Pancreas (tissue), 10 donors: ENCODE measurements at places on chromosomes 4 and X. TPM values are rescaled to one million over a fixed set of nuclear protein-coding genes. Genes with fewer than 3 reads are reported as not detected.
A peak's percentile ranks its signal among the peaks of the same experiment; 100 is the strongest.

Gene JCHAIN
- polyA plus RNA-seq, result 0.38 TPM

Gene PDCL2
- polyA plus RNA-seq, result not detected

Gene GLUD2
- polyA plus RNA-seq, result 0.73 TPM

Gene GABRG1
- polyA plus RNA-seq, result under 0.01 TPM

Gene CXCL3
- 2.2 TPM for polyA plus RNA-seq

Gene P2RY8
- 0.38 TPM for polyA plus RNA-seq

Gene DDX53
- not detected for polyA plus RNA-seq

Gene DUSP21
- polyA plus RNA-seq, result not detected

DNA sequence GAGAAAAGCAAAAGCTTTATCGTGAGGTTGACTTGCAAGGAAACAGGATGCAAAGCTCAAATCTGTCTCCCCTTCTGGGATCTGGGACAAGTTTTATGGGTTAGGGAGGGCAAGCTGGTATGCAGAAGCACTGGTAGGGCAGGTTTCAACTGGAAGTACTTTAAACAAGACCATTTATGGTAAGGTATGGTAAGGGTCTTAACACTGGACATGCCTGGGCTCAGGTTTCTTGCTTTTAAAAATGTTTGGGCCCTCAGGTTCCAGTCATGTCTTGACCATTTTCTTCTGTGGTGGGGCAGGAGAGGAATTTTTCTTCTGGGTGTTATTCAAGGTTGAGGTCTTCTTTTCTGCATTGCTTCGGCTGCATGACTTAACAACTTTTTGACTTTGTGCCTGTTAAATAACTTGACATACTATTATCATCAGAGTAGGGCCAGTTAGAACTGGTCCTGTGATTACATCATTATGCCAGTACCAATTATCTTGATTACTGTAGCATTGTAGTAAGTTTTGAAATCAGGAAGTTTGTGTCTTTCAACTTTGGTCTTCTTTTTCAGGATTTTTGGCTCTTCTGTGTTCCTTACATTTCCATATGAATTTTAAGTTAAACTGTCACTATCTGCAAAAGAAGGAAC lies 33.7 kb downstream of the CD38 start:
- no peak for DNase-seq

GRCh38 chrX:121036137-121036536 lies 11.3 kb upstream of the GLUD2 start:
- no peak for DNase-seq

DNA sequence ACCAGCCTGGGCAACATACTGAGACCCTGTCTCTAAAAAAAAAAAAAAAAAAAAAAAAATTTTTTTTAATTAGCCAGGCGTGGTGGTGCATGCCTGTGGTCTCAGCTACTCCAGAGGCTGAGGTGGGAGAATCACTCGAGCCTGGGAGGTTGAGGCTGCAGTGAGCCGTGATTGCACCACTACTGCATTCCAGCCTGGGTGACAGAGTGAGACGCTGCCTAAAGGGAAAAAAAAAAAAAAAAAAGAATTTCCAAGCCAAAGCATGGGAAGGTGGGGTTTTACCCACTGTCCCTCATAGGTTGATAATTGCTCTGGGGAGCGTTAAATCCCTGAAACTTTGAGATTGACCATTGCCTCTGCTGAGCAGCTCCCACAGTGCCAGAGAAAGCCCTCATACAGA lies 427.5 kb downstream of the BCOR start:
- no peak for DNase-seq

DNA sequence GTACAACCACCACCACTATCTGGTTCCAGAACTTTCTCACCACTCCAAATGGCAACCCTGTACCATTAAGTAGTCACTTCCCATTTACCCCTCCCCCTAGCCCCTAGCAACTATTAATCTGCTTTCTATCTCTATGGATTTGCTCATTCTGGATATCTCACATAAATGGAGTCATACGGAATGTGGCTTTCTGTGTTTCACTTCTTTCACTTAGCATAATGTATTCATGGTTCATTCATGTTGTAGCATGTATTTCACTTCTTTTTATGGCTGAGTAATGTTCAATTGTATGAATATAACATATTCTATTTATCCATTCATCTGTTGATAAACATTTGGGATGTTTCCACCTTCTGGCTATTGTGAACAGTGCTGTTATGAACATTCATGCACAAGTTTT lies 104.7 kb downstream of the AMMECR1 start:
- DNase-seq, result no peak

DNA sequence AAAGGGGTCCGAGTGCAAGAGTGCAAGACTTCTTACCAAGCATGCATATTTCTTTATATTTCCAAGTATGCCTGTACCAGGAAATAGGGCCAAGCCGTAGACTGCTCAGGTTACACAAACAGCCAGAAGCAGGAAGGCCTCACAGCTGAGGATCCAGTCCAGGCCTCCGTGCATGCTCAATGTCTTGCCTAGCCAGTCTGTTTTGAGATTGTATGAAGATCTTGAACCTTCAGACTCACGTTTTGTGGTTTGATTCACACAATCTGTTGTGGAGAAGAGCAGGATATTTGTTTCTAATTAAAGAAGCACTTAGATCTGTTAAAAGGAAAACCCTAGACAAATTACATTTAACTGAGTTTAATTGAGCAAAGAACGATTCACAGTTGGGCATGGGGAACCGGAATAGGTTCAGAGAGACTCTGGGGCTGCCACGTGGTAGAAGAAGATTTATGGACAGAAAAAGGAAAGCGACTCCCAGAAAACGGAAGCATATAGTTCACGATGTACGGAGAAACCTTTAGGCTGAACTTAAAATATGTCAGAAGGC lies 1.2 kb downstream of the MGST2 start:
- peak; percentile 62 for DNase-seq

DNA sequence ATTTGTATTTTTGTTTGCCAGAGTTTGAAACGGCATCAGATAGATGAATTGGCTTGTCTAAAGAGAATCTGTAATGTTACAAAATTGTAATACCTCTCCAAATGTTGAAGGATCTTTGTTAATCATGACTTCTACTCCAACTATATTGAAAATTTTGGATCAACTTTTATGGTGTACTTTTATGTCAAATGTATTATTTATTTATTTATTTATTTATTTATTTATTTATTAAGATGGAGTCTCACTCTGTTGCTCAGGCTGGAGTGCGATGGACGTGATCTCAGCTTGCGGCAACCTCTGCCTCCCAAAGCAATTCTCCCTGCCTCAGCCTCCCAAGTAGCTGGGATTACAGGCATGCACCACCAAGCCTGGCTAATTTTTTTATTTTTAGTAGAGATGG lies 36.0 kb downstream of the RPA4 start:
- DNase-seq, result no peak

DNA sequence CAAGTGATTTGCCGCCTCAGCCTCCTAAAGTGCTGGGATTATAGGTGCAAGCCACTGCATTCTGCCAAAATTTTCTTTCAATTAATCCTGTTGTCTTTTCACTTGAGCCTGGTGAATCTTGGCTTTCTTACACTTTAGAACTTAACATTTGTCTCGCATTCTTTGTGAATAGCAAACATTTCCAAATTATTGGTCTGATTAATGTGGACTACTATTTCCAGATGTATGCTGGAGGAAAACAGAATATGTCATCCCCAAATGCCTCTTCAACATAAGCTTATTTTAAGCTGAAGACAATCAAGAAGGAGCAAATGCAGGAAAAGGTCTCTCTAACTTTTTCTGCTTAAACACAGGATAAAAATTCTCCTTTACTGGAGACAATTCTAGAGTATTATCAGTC lies 233.4 kb downstream of the PPP4R3C start:
- no peak for DNase-seq

- no peak for DNase-seq
These were observed 436.7 kb upstream of the AADAT start for GRCh38 chr4:170526471-170526870.

DNA sequence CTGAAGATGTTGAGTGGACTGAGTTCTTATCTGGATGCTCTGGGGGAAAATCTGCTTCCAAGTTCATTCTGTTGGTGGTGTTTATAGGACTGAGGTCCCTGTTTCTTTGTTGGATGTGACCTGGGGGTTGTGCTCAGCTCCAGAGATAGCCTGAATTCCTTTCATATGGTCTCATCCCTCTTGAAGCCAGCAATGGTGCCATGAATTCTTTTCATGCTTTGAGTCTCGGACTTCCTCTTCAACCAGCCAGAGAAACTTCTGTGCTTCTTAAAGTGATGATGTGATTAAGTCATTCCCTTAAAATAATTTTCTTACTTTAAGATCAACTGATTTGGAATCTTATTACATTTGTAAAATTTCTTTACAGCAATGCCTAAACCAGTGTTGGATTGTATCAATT lies 233.8 kb upstream of the UGT8 start:
- DNase-seq, result no peak

DNA sequence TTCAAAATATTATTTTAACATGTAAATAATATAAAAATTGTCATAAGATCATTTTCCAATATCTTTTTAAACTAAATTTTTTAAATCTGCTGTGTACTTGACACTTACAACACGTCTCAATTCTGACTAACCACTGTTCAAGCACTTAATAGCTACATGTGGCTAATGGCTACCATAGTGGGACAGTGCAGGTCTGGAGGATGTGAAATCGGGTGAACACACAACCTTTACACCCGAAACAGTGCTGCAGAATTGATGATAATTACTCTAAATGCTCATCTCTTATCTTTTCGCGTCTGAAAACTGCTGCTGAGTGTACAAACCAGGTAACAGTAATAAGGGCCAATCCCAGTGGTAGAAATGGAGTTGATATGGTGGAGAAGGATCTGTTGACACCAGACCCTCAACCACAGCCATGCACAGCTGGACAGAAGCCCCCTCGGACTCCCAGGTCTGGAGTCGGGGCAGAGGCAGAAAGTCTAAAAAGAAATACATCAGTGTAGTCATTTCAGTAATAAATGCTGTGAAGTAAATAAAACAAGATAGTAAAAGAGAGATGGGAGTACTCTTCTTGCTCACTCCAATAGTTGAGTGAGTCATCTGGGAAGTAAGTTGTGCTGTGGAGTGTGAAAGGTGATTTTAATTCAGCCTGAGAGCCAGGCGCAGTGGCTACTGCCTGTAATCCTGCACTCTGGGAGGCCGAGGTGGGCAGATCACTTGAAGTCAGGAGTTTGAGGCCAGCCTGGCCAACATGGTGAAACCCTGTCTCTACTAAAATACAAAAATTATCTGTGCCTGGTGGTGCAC lies 150.0 kb downstream of the CBR4 start:
- DNase-seq, result no peak

DNA sequence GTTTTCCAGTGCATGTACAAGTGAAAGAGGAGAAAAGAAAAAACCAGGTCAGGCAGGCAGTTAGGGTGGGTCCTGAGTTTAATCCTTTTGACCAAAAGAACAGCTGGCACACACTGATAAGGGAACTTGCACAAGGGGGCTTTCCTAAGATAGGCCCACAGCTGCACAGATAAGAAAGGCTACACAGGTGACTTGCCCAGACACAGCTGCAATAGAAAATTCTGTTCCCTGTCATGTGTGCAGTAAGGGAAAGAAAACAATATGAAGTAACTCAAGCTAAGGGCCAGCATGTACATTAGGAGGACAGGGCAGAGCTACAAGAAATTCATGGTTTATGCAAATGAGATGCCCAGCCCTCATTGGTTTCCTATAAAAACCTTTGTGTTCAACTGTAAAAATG lies 32.9 kb downstream of the LUZP4 start:
- DNase-seq, result no peak

GRCh38 chr4:138161351-138161750 lies 80.8 kb downstream of the SLC7A11 start:
- DNase-seq, result no peak

DNA sequence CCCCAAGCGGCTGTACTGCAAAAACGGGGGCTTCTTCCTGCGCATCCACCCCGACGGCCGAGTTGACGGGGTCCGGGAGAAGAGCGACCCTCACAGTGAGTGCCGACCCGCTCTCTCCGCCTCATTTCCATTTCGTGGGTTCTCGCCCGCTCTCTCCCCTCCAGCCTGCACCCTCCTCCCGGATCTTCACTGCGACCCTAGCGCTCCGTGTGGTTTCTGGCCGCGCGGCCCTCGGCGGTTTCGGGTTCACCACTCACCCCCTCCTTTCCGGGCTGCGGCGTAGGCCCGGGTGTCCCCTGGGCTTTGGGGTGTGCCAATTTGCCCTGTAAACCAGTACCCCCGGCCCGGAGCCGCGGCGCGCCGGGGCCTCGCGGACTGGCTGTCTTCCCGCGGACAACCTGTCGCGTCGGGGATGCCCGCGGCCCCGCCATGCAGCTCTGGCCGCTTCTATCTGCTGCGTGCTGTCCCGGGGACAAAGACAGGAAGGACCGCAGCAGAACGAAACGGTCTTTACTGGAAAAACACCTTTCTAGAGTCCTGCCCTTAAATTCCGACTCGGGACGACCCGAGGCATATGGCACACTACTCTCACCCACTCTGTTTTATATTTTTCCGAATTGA lies 737 bp downstream of the FGF2 start:
- DNase-seq, result peak; percentile 67

DNA sequence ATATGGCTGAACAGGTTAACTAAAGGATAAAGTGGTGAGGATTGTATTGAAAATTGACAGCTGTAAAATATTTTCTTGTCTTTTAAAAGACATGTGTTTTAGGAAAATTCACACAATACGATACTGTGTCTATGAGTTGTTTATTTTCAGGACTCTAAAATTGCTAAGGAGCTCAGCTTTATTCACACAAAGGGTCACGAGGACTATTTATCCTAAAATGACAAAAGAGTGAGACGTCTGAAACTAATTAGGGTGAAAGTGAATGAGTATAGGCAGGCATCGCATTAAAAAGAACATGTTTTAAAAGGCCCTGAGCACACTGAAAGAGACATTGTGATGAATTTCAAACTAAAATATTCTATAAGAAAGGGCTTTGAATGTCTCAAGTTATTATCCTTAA lies 304.7 kb downstream of the SH2D1A start:
- no peak for DNase-seq

DNA sequence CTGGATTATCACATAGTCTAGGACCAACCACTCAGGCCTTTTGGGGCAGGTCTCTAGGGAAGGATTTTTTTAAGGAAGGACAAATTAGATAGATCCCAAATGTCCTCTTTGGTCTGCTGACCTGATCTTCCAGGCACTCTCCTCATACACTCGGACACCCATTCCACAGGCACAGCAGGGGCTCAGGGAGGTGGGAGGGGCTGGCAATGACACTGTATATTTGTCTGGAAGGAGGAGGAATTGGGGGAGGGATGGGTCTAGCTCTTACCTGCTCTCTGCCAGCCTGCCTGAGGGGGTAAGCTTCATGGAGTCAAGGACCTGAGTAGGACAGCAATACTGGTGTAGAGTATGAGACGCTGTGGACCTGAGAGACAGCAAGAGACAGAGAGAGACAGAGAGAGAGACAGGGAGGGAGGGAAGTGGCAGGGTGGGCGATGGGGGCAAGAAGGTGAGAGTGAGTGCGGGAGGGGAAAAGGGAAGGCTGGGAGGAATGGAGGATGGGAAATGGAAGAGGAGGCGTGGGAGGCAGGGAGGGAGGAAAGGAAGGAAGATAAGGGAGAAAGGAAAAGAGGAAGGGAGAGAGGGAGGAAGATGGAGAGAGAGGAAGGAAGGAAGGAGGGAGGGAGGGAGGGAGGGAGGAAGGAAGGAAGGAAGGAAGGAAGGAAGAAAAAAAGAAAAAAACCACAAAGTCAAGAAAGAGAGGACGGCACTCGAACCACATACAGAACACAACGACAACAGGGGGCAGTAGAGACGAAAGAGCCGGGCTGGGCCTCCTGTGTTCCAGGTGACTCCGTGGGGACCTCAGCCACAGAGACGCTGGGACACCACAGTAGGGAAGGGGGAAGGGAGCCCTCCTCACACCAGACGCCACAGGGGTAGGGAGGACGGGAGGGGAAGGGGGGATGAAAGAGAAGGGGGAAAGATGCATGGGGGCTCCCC lies 1.8 kb downstream of the IQSEC2 start:
- no peak for DNase-seq

- no peak for DNase-seq
These were observed 7.5 kb upstream of the SLC39A8 start for GRCh38 chr4:102352781-102353180.
